ENCODE measurements at places on chromosomes 7 and 10.

GRCh38 chr10:126926568-126926967 lies 21.3 kb downstream of the DOCK1 start:
- DNase-seq: no peak

GRCh38 chr10:18880530-18880929 lies 168.1 kb upstream of the MALRD1 start:
- DNase-seq: no peak

GRCh38 chr7:30557245-30557644 lies 37.4 kb upstream of the GARS1 start:
- no peak for DNase-seq

GRCh38 chr7:94146408-94146807 lies 142.3 kb upstream of the BET1 start:
- no peak for DNase-seq

DNA sequence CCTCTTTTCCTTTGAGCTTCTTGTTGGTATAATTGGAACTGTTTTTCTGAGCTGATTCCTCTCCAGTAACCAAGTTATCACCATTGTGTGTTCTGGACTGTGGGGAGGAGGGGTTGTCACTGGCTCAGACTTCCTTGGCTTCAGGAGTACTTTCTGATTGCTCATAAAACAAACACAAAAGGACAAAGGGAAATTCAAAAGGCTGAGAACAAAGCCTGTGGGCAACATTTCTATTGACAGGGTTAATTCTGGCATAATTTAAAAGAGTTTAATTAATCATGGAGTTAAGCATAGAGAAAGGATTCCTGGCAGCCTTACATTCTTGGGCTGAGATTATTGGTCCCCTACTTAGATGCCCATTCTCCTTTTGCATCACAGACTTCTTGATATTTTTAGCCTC lies 222.9 kb upstream of the KMT2E start:
- DNase-seq: no peak

DNA sequence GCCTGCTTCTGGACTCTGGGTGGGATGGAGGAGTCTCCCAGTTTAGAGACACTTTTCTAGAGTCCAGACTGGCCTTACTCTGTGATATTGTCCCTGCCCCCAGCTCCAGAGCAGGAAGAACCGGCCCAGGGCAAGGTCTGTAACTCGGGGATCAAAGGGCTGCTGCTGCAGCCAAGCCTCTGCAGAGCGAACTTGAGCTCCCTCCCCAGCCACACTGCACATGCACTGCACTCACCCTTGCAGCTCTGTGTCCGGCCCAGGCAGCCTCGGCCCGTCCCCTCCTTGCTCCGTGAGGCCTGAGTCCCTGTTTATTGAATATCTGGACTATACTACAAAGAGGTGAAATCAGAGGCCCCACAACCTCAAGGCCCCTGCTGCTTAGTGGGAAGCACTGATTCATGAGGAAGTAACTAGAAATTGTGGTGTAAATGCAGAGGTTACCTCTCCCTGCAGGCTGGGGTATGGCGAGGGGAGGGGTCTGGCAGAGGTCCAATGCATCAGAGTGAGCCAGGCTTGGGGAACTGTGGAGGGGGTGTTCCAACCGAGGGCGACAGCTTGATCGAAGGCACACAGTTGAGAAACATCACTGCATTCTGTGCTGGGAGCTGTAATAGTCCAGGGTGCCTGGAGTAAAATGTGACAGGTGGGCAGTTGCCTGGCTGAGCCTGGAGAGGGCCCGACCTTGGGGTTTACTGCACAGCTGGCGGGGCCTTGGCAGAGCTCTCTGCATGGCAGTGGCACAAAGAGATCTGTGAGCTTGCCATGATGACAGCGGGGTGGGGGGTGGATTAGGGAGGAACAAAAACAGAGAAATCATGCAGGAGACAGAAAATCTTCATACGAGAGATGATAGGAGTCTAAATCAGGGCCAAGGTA lies 49.1 kb downstream of the AOC1 start:
- DNase-seq: no peak

GRCh38 chr10:118216020-118216419 lies 126.1 kb downstream of the FAM204A start:
- DNase-seq: no peak

- no peak for DNase-seq
Measured at GRCh38 chr10:70222340-70222794, 10.9 kb downstream of the PPA1 start.

GRCh38 chr10:93837822-93838221 lies 56.0 kb upstream of the SLC35G1 start:
- DNase-seq: no peak

DNA sequence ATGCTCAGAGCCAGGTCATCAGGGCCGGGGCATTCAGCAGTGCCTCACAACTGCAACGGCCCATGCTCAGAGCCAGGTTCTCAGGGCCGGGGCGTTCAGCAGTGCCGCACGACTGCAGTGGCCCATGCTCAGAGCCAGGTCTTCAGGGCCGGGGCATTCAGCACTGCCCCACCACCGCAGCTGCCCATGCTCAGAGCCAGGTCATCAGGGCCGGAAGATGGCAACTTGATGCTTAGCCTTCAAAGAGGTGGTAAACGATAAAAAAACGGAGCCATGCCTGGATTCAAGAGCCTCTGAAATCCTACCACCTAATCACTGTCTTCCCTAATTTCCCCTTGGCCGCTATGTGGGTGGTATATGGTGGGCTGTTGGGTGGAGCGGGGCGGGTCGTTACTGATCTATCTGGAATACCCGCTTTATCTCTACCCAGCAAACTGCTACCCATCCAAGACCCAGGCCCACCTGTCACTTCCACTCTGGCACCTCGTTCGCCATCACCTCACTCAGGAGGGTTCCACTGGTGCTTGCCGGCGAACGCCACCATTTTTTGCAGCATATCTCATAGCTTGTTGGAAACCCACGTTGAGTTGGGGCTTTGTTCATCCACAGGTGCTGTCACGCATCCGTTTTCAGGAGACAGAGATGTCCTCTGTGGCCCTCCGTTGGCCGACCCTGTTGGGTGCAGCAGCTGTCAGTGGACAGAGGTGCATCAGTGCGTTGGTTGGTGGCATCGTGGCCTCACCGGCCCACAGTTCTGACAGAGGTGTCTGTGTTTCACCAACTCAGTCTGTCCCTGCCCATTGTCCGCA lies 221.1 kb downstream of the EBF3 start:
- DNase-seq: no peak

GRCh38 chr7:14341200-14341775 lies 351.8 kb upstream of the ETV1 start:
- DNase-seq: no peak

DNA sequence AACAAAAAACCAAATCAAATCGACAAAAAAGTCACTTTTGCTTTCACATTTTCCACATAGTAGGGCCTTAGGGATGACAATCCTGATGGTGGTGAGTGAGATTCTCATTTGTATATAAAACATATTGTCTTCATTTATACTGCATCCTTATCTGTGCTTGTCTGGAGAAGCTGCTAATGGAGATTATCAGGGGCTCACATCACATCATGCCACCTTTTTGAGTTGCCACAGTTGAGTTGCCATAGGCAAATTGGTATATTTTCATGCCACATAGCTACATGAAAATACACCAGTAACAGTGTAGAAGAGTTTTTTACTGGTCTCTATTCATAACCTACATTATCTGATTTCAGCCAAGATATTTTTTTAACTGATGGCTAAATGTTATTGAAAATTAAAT lies 85.3 kb downstream of the CNTNAP2 start:
- no peak for DNase-seq

DNA sequence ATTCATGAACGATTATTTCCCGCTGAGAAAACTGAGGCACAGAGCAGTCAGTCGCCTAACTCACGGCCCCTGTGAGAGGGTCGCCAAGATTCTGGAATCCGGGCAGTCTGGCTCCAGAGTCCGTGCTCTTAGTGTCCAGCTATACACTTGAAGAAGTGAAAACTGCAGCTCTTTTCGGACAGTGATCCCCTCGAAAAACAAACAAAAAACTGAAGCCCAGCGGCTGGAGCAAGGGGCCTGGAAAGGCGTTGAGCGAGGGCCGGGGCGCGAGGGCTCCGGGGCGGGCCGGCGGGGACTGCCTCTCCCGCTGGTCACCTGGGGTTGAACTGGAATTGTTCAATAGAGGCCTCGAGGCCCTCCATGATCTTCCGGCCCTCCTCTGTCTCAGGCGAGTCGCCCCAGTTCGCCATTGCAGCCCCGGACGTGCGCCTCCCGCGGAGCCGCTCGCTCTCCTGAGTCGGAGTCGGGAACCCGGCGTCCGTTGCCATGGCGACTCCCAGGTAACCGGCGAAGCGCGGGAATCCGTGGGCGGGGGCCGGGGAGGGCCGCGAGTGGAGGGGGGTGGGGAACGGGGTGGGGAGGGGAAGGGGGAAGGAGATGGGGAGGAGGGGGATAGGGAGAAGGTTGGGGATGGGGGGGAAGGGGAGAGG lies 881 bp downstream of the C10orf67 start:
- no peak for DNase-seq

DNA sequence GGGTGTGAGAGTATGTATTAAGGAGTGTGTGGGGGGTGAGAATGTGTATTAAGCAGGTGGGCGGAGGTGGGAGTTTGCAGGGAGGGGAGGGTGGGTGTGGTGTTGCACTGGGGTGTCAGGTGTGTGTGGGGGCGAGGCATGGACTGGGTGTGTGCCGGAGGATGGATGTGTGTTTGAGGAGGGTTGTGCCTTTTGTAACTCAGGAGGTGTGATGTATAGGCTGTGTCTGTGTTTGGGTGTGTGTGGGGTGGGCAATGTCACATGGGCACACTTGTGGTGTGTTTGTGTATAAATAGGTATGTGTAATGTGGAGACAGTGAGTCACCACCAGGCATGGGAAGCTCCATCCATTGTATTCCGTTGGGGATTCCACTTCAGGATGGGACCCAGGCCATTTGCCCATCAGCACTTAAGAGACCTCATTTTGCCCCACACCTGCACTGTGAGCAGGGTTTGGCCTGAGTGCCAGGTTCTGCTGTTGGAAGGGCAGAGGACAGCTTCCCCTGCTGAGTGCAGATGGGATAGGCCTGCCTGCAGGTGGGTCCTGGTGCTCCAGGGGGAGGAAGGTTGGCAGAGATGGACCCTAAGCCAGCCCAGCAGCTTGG lies 5.8 kb downstream of the UNC5B start:
- DNase-seq: no peak

DNA sequence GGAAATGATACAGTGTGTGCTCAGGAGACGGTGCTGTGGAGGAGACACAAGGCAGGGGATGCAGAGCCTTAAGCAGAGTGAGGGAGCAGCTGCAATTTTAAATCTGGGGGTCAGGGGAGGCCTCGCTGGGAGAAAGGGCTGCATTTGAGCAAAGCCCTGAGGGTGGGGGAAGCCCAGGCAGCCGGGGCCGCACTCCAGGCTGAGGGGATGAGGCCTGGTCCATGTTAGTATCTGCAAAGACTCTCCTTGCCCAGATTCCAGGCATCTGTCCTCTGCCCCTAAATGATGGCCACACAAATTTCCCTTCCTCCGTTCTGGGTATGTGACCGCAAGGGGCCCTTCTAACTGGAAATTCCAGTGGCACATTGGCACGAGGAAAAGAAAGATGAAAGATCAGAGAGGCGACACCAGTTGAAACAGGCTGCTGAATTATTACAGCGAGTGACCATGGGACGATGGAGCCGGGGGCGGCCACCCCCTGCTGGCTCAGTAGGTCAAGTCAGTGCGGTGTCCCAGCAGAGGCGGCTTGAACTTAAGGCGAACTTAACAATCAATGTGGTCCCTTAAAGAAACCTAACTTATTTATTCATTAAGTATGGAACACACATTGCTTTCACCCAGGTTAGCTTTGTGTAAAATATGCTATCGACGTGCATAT lies 62.3 kb upstream of the KAT6B start:
- no peak for DNase-seq

GRCh38 chr7:45384499-45384898 lies 189.7 kb upstream of the ADCY1 start:
- no peak for DNase-seq

DNA sequence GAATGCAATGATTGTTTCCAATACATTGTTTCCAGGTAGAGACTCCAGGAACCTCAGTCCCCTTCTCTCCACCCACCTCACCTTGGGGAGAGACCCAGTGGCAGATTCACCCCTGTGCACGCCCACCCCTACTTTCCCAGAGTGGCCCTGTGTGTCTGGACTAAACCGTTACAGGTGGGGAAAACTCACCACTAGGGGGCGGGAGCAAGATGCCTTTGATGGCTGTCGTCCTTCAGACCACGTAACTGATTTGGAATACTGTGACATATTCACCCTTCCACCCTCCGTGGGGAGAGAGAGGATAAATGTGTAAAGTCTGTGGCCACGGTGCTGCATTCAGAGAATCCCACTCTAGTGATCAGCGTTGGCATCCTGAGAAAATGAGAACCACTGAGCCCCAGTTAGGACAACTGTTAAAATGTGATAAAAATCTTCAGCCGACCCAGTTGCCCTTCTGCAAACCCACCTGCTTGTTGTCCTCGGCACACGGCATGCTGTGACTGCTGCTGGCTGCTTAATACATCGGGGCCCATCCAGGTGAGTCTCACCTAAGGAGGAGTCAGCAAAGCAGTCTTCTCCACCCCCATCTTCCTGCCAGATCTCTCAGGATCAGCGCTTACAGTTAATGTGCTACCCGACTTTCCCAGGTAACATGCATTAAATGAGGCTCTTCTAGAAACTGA lies 41.5 kb upstream of the NMT2 start:
- peak; percentile 58 for DNase-seq

DNA sequence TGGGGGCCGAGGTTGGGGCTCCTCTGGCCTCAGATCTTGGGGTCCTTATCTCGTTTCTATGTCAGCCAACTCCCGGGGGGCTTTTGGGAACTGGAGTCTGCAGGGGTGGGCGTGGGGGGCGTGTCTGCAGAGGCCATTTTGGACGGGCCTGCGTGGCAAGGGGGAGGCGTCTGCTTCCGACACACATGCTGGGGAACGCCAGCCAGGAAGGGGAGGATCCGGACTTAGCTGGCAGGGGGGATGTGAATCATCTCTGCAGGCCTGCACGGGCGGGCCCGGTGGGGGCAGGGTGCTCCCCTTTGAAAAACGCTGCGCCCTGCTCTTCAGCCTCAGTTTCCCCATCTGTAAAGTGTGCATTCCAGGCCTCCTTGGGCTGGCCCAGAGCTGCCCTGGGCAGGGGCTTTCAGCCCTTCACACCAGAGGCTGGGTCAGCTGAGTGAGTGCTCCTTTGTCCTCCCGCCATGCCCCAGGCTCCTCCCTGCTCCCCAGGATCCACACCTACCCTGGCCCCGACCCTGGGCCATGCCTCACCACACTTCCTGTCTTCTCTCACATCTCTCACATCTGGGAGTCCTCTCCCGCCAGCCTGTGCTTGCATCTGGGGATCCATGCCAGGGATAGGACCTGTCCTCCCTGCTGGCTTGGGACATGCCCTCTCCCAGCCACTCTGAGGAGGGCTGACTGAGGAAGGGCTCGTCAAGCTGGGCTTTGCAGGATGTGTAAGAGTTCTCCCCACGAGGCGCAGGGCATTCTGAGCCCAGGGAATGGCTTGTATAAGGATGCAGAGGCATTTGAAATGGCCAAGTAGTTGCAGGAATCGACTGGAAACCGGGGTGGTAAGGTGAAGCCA lies 172.6 kb upstream of the TNRC18 start:
- DNase-seq: no peak

DNA sequence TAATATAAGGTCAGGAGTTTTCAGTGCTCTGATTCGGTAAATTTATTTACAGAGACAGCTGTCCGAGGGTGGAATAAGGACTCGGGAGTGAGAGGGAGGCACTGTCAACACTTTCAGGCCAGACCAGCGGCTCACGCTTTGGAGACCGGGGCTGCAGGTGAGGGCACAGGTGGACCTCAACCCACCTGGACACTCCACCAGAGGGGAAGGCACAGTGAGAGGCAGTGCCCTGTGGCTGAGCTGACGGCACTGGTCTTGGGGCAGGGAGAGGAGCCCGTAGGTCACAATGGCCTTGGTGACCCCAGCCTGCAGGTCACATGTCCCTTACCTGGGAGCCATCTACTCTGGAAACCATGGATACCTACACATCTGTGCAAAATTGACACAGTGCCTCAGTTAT lies 315.1 kb downstream of the ADARB2 start:
- DNase-seq: no peak

GRCh38 chr7:111006040-111006439 lies 84.9 kb upstream of the LRRN3 start:
- no peak for DNase-seq

Data from NK-92 treated with Interleukin-12 subunit alpha and Interleukin-12 subunit beta, amount 100 ng/mL, for 24 hours (cell line).